DND-41 (cell line): ENCODE measurements at places on chromosomes 13 and 19.

DNA sequence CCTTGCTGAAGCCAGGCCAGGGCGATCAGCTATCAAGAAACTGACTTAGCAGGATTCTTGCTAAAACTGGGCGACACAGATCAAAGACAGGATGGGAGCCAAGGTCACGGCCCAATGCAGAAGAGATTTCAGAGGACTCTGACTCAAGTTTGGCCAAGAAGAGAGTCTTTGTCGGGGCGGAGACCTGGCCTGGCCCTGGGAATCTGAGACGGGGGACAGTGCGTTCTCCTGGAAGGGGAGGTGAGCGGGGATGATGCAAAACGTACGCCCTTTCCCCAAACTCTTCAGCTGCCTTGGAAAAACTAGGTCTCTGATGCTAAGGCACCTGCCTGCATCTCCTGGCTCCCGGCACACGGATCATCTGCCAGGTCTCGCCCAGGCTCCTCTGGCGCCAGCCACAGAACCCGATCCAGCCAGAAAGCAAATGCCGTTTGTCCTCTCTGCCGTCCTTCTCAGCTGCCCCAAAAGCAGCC lies 9.8 kb downstream of the MVB12A start:
- no peak for DNase-seq

DNA sequence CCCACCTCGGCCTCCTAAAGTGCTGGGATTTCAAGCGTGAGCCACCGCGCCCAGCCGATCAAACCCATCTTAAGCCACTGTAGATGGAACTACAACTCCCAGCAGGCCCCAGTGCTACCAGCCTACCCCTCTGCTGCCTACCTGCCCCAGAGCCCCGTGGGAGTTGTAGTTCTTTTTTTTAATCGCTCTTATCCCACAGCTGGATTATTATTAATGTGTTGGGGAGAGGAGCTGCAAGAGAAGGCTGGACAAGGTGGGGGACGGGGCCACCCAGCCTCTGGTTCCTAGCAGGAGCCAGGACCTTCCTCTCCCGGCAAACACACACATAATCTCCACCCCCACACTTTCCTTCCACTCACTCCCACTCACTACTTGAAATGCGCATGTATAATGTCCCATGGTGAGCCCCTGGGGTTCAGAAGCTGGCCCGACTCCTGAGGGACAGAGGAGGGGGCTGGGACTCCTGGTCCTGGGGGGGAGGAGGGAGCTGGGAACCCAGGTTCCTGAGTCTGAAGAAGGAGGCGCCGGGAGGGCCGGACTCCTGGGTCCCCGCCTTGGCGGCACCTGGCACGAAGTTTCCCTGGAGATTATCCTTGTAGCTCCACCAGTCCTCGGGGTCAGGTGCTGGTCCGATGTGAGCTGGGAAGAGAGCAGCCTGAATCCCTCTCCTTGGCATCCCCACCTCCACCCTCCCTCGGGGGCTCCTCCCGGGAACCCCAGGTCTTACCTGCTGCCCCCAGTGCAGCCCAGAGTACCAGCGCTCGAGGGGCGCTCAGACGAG lies 958 bp downstream of the CA11 start:
- DNase-seq: peak; percentile 71

GRCh38 chr13:36753176-36753575 lies 65.8 kb upstream of the RFXAP start:
- DNase-seq: no peak

DNA sequence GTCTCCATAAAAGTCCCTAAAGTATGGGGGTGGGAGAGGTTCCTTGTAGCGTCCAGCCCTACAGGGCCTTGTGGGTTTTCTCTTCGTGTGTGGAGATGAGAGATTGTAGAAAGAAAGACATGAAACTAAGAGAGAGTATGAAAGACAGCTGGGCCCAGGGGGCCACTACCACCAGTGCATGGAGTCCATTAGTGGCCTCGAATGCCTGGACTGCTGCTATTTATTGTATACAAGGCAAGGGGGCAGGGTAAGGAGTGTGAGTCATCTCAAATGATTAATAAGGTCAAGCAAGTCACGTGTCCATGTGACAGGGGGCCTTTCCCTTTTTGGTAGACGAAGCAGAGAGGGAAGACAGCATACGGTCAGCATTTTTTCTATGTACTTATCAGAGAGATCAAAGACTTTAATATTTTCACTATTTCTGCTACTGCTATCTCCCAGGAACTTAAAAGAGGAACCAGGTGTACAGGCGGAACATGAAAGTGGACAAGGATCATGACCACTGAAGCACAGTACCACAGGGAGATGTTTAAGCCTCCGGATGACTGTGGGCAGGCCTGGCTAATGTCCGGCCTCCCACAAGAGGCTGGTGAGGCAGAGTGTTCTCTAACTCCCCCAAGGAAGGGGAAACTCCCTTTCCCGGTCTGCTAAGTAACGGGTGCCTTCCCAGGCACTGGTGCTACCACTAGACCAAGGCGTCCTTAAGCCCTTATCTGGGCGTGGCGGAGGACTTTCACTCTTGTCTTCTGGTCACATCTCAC lies 25.5 kb downstream of the FGF21 start:
- no peak for DNase-seq

- peak; percentile 62 for DNase-seq
These were observed 18.3 kb downstream of the UBAC2 start for GRCh38 chr13:99218969-99219368.

- DNase-seq: no peak
These were observed 180.5 kb downstream of the EFNB2 start for GRCh38 chr13:106354961-106355360.

- no peak for DNase-seq
These were observed 130.8 kb upstream of the MCF2L start for GRCh38 chr13:112838038-112838841.

GRCh38 chr19:21130097-21130775 lies 11.6 kb upstream of the ZNF431 start:
- no peak for DNase-seq

GRCh38 chr19:58460039-58460438 lies 6.8 kb upstream of the ZNF324 start:
- DNase-seq: no peak

DNA sequence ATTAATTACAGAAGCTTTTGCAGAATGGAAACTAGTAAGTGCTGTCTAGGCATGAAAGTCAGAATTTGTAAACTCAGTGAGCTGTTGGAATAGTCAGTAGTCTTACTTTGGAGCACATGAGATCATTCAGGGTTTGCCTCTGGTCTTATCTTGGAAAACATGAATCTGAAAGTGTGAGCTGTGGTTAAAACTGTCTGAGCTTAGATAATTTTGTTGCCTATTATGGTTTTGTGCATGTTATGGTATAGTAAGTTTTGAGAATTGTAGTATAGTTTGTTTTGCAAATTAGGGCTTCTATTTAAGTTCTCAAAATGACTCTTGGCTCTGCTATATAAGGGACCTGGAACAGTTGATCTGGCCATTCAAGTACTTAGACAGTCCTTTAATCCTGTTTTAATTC lies 53.7 kb upstream of the TRPC4 start:
- no peak for DNase-seq

GRCh38 chr13:67914535-67914934 lies 684.4 kb upstream of the PCDH9 start:
- DNase-seq: no peak

DNA sequence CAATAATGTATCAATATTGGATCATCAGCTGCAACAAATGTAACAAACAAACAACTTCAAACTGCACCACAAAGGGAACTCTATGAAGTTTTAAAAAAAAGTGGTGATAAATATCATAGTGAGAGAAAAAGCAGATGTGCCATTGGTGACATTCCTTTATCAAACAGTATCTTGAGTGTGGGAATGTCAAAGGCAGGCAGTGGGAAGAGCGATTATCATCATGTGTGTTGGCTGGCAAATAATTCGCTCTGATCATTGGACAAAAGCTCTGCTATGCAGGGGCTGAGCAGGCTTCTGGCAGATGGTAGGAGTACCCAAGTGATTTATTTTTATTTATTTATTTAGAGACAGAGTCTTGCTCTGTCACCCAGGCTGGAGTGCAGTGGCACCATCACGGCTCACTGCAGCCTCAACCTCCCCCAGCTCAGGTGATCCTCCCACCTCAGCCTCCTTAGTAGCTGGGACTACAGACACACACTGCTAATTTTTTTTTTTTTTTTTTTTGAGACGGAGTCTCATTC lies 55.9 kb upstream of the RANBP3 start:
- no peak for DNase-seq

DNA sequence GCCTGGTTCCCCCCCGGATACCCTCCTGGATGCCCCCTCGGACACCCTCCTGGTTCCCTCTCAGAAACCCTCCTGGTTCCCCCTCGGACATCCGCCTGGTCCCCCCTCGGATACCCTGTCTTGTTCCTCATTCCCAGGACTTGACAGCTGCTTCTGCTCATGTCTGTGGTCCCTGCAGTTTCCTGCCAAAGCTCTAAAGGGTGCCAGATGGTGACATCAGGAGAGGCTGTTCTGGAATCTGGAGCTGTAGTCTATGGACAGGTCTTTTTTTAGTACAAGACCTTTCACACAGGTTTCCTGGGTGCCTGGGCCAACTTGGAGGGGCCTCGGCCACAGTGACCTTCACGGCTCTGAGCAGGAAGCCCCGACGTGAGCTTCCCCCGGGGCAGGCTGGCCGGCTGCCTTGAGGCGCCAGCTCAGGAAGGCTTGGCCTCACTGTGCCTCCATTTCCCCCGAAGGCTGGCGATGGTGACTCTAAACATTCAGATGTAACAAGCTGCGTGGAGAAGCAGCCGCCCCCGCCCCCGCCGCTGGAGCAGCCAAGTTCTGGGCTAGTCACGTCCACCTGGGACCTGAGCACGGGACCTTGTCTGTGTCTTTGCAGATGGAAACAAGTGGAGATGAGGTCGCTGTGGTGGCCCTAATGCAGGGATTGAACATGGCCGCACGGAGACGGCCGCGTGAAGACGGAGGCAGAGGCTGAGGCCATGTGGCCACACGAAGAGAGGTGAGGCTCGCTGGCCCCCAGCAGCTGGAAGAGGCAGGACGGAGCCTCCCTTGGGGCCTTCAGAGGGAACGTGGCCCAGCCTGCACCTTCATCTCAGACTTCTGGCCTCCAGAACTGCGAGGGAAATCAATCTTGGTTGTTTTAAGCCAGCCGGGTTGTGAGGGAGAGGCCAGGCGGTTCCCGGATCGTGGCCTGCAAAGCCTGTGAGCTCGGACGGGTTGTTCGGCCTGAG lies 12.7 kb downstream of the SGTA start:
- no peak for DNase-seq

DNA sequence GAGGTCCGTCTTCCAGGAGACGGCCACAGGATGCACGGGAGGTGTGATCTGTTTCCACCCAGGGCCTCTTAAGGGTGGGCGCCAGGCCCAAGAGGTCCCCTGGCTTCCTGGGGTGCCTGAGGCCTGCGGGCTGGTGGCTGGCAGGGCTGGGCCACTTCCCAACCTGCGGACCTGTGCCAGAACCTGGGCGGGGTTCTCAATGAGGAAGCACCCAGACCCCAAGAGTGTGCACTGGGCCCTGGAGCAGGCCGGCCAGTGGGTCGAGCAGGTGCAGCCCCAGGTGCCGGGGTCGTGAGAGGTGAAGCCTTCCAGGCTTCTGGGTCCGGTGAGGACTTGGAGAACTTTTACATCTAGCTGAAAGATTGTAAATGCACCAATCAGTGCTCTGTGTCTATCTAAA lies 6.7 kb upstream of the MICU2 start:
- DNase-seq: no peak

DNA sequence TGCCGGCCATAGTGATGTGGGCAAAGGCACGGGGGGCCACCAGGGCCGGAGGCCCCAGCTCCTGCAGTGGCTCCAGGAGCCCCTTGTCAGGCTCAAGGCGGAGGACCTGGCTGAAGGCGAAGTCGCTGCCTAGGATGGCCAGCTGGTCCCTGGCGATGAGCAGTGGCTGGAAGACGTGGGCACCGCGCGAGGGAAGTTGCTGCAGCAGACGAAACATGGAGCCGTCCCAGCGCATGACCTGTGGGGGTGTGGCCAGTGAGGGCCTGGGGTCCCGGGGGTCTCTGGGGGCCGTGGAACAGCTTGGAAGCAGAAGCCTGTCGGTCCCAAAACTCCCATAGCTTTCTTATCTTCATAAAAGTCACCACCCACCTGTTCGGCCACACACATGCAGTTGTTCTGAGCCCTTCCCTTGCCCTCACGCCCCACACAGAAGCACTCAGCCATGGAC lies 9.6 kb downstream of the LGI4 start:
- DNase-seq: no peak

DNA sequence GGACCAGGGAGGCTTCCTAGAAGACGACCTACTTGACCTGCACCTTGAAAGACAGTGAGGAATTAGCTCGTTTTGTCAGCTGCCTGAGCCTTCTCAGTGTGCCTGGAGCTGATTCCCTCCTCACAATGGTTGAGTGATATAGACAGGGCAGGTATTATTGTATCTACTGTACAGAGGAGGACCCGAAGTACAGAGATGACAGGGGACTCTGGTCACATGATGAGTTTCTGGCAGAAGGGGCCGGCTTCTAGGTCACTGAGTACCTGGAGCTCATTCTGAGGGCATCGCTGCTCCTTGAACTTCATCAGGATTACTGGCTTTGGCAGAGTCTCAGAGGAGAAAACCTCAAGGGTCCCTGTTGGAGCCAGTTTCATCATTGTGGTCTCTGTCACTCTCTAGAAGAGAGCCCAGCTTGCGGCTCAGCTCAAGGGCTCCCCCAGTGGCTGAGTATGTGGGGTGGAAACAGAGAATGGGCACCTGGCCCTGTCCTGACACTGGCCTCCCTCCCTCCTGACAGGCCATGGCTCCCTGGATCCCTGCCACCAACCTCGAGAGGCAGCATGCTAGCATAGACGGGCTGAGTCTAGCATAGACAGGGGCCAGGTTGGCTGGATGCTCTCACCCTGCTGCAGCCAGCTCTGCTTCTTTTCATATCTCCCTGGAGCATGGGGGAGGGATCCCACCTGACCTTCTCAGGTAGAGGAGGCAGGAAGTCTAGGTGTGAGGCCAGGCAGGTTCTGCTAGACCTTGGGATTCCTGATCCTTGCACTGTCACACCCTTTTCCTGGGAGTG lies 38.7 kb downstream of the NFIX start:
- DNase-seq: peak; percentile 57

DNA sequence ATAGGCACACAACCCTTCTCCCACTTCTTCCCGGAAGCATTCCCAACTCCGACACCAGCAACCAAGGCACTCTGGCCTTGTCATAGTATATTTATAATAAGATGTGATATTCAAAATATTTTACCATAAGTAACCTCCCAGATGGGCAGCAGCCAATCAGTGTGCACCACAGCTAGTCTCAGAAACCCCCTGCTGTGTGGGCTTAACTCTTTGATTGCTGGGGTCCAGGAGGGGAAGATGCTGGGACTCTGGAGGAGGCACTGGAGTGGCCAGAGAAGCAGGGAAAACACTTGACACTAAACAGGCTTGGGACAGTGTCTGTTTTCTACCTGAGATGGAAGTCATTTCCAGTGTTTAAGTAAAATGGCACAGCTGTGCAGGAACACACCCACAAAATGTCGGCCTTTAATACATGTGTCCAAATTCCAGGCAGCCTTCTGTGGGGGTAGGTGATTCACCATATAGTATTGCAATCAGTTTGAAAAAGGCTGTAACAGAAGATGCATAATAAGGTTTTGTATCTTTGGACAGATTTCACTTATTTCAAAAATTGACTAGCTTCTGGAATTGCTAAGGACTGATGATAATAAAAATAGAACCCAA lies 100.7 kb downstream of the MBNL2 start:
- DNase-seq: no peak

DNA sequence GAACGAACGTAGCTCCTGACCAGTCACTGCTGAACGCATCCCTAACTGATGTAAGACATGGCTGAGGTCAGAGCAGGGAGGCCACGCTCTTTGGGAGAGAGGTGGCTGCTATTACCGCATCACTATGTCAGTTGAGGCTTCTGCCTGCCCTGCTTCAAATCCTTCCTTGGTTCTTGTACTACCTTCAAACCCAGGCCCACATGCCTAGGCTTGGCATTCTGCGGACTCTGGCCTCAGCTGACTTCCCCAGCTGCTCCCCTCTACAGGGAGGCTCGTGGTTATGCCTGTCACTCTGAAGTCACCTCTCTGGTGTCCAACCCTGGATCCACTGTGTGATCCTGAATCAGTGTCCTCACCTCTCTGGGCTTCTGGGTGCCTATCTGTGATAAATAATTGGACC lies 14.8 kb upstream of the MEIS3 start:
- no peak for DNase-seq
